ENCODE measurements at places on chromosomes 12 and 14.

DNA sequence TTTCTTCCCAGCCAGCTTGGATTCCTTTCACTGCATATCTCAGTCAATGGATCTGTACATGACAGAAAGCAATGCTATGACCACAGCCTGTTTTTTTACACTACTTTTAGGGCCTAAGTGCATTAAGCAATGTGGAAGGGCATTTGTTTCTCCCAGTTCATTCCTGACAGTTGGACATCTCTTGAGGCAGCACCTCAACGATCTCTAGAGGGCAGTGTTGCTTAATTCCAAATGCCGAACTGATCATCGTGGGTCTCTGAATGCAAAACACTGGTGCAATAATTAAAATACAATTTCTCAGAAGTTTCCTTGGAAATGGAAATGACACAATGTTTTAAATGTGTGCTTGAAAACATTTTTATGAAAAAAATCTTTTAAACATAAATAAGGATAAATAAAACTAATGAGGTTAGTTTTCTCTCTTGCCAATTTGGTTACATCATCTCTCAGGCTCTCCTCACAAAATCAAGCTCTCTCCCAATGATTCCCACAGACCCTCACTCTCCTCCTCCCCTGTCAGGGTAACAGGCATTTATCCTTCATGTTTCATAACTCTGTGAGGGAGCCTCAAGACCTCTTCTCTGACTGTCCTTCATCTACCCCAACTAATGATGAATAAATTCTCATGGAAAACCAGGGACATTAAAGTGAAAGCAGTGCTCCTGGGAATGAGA lies 192.4 kb upstream of the SLC16A7 start:
- peak; percentile 10 for DNase-seq

GRCh38 chr14:31024010-31024480 lies 1.4 kb upstream of the AP4S1 start:
- no peak for DNase-seq

DNA sequence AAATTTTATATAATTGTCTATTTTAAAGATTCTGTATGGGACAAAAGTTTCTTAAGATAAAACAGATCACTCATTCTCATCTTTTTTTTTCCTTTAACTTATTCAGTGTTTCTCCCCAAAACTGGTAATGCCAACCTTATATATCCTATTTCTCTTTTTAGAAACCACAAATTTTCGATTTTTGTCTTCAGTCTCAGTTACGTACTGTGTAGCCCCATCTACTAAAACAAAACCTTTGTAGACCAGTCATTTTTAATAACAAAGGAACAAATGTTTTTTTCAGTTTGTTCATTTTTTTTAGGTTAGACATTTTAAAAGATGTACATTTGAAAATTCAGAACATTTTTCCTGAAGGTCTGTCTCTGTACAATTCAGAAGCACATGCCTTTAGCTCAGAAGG lies 18.2 kb downstream of the PNMA1 start:
- peak; percentile 45 for DNase-seq

DNA sequence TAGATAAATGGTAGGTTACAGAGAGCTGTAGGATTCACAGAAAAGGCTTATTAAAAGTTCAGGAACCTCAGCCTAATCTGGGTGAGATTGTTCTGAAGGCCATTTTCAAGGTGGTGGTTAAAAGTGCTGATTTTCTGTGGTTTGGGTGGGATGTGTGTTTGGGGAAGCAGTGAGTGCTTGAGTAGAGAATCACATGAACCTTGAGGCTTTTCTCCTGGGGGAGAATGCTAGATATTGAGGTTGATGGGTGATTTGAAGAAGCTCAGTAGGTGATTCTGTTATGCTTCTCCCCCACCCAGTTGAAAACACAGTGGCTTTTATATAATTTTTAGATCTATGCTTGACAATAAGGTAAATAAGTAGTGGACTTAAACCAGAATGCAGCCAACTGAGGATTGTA lies 420.9 kb downstream of the PCNX1 start:
- peak; percentile 34 for DNase-seq

DNA sequence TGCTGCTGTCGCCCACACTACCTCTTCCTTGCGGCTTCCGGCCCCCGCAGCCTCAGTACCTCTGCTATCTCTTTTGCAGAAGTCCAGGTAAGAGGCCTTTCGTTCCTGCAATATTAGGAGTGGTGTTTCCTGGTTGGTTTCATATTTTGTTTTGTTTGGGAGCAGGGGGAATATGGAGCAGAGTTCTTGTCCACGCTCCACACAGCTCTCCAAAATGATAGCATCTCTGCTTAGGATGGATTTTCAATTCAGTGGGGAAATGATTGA lies 768 bp downstream of the OXA1L start:
- no peak for DNase-seq

DNA sequence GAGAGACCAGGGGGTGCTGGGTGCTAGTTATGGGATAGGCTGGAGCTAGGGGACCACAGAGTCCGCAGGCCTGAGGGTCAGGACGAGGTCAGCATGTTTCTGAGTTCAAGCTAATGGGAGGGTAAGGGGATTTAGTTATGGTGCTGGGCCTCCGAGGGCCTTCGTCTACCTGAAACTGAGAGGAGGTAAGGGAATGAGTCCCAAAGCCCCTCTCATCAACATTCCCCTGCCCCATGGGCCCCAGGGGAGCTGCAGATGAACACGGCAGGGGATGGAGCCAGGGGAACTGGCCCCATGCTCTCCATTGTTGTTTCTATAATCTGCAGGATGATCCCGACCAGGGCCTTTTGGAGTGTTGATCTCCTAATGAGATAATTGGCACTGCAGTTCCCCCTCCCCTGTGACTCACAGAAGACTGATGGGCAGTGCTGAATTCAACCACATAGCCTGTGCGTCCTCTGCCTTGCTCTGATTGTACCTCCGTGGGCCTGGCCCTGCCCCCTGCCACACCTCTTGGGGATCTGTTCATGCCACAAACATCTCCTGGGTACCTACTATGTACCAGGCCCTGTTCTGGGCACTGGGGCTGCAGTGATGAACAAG lies 21.4 kb downstream of the FAIM2 start:
- no peak for DNase-seq

DNA sequence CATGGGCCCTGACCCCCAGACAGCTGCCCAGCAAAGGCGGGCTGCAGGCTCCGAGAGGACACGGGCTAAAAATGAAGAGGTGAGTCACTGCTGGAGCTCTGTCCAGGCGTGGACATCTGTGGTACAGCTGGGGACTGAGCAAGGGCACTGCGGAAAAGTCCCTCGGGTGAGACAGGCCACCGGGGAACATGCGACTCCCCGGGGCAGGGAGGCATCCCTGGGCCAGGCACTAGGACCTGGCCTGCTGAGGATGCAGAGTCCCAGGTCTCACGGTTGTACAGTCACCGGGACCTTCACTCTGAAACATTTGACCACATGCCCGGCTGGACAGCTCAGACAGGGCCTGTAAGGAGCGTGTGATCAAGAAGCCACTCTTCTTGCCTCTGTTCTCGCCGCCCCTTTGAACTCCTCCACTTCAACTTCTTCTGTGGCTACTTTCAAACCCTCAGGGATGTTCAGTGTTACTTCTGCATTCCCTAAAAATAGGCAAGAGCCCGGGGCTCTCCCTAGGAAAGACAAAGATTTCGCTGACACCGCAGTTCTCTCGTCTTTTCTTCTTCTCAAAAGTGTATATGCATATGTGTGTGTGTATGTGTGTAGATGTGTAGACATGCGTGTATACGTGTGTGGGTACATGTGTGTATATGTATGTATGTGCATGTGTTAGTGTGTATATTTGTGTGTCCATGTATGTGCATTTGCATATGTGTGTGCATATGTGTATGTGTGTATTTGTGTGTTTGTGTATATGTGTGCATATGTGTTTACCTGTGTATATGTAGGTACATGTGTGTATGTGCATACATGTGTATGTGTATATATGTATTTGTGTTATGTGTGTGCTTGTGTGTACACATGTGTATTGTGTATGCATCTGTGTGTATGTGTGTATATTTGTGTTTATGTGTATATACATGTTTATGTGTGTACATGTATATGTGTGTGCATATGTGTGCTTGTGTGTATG lies 5.0 kb upstream of the RFLNA start:
- no peak for DNase-seq

- DNase-seq: no peak
These were observed 7.1 kb upstream of the SMUG1 start for GRCh38 chr12:54195737-54196347.

GRCh38 chr14:93926873-93927799 lies at the start of gene FAM181A:
TSS of gene FAM181A (plus strand) at chr14:93927344. CDS start at chr14:93928286, 942 bp downstream.
- DNase-seq: no peak

GRCh38 chr12:76666290-76666835 lies 97.6 kb upstream of the ZDHHC17 start:
- no peak for DNase-seq

- DNase-seq: no peak
These were observed 2.2 kb downstream of the ORAI1 start for GRCh38 chr12:121628536-121628935.

DNA sequence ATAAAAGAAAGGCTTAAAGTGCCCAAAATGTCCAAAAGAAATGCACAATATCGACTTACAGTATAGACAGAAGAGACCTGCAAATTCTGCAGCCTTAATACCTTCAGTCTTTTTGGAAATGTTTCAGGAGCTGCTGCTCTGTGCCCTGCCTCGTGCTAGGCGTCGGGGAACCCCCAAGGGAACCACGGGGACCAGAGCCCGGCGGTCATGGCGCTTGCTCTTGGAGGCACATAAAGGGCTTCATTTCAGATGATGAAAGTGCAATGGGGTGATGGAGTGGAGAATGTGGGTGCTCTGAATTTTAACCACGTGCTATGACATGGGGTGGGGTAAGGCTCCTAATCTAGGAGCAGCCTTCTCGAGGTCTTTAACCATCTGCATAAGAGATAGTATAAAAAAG lies 14.8 kb upstream of the AACS start:
- DNase-seq: no peak

DNA sequence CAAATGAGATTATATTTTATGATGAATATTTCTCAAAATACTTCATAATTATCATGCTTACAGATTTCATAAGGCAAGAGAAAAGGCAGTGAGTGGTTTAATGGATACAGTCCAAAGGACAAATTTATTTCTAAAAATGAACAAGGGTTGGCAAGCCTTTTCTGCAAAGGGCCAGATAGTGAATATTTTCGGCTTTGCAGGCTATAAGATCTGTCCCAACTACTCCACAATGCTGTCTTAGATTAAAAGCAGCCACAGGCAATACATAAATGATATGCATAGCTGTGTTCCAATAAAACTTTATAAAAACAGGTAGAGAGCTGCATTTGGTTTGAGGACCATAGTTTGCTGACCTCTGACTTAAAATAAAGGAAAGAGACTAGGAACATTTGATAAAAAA lies 42.9 kb upstream of the STK38L start:
- DNase-seq: no peak

- peak; percentile 17 for DNase-seq
These were observed 180.5 kb downstream of the CAND1 start for GRCh38 chr12:67449591-67450052.

DNA sequence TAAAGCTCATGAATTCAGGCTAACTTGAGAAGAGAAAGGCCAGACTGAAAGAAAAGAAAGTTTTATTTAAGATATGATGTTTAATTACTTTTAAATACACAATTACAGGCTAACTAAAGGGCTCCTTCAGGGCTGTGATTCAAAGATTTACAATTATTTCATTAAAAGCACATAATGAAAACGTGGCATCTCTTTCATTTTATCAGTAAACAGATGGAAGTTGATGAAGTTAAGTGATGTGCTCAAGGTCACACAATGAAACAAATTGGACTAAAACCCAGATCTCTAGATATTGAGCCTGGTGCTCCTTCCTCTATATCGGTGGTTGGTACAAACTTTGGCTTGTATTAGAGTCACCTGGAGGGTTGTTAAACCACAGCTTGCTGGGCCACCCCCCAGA lies 13.5 kb upstream of the NFKBIA start:
- DNase-seq: no peak

DNA sequence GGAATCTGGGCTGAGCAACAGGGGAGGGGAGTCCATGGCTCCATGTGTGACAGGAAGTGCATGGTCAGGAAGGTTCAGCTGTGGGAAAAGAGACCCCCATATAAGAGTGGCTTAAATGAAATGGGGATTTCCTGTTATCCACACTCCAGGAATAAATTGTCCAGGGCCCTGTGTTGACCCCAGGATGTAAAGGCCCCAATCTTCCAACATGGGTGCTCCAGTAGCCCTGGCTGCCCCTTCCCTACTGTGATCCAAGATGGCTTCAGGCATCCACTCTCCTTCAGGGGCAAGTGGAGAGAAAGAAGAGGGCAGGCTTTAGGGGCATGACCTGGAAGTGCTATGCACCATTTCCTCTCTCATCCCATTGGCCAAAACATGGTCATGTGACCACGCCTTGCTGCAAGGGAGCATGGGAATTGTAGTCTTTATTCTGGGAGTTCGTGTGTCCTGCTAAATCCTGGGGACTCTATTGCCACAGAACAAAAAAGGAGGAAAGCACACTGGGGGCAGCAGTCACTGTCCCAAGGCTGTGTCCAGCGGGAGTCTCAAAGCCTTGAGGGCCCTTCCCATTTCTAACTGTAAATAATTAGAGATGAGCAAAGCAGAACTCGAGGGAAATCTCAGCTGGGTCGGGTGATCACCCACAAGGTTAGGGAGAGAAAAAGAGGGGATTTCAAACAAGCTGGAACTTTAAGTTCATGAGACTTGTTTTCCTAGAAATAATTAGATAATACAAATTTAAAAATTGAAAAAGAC lies 289.2 kb downstream of the ADGRD1 start:
- DNase-seq: no peak

DNA sequence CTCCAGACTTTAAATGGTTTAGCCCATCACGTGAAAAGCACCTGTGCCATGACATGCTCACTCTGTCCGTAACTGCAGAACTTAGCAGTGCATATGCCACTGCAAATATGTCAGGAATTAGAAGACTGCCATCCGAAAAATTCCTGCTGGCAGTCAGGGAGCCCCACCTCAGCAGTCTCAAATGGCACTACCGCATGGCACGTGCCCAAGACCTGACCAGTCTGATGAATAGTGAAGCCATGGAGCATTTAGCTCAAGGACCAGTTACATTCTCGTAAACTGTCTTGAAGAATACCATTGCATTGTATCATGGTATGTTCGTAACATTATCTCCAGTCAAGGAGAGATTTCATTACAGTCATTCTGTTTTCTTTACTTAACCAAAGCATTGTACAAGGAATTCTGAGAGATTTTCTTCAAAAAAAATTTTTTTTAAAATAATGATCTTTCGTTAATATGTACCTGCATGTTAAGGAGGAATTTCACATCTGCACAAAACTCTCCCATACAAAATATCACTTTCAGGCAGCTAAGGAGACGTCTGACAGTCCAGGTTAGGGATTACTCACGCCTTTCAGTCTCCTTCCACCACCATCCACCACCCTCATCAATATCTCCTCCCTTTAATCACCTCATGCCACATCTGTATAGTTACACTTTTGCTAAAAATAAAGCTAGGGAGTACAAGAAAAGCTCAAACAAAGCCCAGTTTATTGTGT lies 138.5 kb downstream of the ANO2 start:
- DNase-seq: no peak

DNA sequence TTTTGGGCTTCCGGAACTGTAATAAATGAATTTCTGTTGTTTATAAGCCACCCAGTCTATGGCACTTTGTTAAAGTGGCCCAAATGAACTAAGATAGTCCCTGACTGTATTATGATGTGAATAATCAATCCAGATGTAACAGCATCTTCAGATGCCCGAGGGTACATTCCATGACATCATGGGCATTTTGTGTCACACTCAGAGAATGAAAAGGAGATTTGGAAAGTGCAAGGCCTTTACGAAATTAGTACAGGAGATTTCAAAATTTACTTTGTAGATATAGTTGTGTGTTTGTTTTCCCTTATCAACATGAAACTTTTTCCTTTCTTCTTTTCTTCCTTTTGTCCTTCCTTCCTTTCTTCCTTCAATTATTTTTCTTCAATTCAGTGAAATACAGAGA lies 54.2 kb upstream of the AMIGO2 start:
- no peak for DNase-seq

All from GM13977 (cell line).